ENCODE measurements at places on chromosomes 11 and 22.

- DNase-seq: no peak
Measured at GRCh38 chr11:10497371-10498021, 42.4 kb downstream of the AMPD3 start.

DNA sequence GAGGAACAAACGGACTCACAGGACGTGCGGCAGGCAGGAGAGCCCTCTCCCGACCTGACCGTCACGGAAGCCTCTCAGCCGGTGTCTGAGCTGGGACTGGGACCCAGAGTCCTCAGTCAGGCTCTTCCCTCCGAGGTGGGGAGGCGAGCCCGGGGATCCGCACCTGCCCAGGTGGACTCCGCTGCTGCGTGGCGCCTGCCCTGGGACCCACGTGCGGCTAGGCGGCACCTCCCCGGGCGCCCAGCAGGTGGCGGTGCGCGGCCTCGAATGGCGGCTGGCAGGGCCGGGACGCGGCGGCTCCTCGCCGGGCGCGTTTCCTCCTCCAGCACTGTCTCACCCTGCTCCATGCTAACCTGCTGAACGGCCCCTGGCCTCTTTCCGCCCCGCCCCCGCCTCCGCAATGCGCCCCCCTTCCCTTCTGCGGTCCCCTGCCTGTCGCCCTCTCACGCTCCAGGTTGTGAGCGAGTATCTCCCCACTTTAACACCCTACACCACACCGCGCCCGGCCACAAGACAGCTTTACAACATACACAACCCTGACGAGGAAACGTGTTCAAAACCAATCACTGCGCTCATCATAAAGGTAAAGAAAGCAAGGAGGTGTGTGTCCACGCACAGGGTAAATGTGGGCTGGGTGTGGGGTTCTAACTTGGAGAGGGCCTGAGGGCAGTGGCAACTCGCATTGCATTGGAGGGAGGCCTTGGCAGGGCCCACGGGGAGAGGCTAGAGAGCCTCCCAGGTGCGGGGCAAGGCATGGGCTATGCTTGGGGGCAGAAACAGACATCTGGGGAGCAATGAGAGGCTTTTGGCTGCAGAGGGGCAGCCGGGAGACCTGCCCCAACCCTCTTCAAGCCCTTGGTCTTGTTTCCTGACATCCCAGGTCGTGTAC lies 25.9 kb upstream of the ATXN10 start:
- peak; percentile 20 for DNase-seq

GRCh38 chr11:63838150-63838677 lies 696 bp upstream of the MARK2 start:
- no peak for DNase-seq

GRCh38 chr11:37407461-37407860 lies 809.4 kb upstream of the RAG2 start:
- DNase-seq: no peak

DNA sequence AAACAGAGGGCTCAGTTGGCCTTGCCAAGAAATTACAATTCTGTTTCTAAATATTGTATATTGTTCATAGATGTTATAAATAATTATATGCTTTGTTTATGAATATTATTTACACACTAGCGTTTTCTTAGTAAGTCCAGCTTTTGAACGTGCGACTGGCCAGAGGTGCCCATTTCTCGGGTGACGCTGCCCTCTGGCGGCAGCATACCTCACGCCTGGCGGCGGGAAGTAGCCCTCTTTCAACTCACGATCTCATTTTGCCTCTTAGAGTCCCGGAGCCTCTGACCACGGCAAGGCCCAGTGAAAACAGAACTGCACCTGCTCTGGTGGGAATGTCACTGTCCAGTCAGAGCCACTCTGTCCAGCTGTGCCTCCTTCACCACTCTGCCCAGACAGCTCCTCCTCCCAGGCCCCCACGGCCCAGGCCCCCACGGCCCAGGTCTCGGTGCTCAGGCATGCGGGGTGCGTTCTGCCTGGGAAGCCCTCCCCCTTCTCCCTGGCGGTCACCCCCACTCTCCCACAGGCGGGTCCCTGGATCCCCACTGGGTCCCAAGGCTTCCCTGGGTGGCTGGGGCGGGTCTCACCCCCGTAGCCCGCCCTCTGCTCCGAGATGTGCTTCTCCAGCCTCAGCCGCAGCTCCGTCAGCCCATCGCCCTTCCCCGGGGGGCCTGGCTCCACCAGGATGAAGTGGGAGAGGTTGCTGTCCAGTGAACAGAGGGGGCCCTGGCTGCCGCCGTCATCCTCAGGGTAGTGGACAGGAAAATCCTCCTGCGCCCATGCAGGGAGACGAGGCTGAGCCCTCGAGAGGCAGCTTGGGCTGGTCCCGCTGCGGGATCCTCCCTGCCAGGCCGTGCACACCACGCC lies 19.3 kb downstream of the TSSC4 start:
- DNase-seq: peak; percentile 66

- DNase-seq: no peak
Measured at GRCh38 chr11:45848654-45849081, 1.4 kb downstream of the CRY2 start.

DNA sequence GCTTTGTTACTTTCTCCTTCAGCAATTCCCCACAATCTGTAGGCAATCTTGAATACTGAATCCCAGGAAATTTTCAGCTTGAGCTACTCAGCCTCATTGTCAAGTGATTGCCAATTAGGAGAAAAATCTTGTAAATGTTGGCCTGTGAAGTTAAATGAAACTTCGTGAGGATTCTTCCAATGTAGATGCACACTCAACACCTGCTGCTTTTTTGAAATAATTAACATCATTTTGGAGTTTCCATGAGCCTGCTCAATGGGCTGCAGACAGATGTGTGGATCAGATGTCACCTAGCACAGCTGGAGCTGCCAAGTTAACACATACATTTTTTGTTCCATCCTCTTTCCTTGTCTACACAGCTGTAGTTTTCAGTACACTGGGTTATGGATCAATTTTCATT lies 645.6 kb upstream of the LUZP2 start:
- no peak for DNase-seq

DNA sequence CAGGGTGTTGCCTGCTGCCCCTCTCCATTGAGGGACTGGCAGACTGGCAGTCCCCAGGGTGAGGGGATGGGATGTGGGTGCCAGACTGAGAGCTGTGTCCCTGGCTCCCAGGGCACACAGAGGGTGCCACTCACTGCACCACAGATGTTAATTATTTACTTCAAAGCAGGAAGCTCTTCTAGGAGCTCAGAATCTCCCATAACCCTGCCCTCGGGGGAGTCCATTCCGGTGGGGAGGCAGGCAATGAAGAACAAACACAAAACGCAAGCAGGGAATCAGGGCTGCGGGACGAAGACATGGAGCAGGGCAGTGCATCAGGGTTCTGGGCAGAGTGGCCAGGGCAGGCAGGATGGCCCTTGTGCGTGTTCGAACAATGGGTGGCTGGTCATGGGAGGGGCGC lies 24.4 kb upstream of the FLRT1 start:
- no peak for DNase-seq

GRCh38 chr11:11000579-11001283 lies 142.9 kb upstream of the ZBED5 start:
- no peak for DNase-seq

DNA sequence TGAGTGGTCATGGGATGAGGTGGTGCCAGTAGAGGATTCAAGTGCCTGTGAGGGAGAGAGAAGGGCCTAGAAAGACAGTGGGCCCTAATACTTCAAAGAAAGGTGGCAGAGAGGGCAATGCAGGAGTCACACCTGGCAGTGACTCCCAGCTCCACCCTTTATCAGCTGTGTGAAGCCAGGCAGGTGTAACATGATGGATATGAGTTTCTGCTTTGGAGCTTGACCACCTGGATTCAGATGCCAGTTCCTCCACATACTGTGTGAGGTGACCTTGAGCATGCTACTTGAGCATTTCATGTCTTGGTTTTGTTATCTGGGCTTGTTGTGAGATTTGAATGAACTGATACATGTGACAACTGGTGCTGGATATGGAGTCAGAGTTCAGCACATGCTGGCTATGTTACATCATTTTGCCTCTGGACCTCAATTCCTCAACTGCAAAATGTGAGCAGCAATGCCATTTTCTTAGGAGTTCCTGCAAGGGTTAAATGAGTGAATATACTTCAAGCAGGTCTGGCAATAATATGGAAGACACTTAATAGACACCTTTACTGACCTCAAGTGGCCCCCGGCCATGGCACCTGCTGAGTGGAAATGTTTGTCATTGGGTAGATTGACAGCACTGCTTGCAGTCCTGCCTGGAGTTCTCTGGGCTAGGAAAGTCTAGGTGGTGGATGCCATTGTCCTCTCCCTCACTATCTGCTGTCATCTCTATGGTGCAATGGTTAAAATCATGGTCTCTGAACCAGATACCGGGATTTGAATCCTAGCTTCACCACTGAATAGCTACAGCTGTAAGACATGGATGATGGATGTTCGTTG lies 83.3 kb downstream of the MICAL2 start:
- DNase-seq: no peak

- DNase-seq: no peak
Measured at GRCh38 chr11:8615291-8616032, 21.4 kb upstream of the STK33 start.

DNA sequence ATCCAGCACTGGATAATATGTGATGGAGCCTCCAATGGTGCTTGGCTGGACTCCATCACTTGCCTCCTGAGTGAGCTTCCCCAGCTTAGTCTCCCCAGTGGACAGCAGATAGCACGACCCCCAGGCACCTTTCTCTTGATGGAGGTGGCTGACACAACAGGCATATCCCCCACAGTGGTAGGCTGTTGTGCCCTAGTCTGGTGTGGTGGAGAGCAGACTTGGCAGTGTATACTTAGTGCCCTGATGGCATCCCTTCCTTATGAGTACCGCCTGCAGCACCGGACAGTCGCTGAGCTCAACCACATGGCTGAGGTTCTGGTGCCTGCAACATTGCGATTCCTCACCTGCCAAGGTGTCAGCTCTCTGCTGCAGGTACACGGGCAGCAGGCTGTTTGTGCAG lies 50.1 kb downstream of the DNHD1 start:
- DNase-seq: no peak

- no peak for DNase-seq
Measured at GRCh38 chr11:11265320-11265719, 87.7 kb downstream of the CSNK2A3 start.

DNA sequence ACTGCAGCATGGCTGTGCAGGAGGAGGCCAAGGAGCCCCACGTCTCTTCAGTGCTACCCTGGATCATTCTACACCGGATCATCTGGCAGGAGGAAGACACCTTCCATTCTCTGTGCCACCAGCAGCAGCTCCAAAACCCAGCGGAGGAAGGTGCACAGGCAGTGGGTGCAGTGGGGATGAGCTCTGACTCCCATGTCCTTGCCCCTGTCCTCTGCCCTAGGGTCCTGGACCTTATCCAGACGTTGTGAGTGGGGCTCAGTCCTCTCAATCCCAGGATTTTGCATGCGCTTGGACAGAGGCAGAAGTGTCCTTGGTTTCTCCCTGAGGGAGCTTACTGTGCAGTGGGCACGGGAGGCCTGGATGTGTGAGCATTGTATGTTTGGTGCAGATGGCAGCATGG lies 61.3 kb downstream of the CABIN1 start:
- no peak for DNase-seq

DNA sequence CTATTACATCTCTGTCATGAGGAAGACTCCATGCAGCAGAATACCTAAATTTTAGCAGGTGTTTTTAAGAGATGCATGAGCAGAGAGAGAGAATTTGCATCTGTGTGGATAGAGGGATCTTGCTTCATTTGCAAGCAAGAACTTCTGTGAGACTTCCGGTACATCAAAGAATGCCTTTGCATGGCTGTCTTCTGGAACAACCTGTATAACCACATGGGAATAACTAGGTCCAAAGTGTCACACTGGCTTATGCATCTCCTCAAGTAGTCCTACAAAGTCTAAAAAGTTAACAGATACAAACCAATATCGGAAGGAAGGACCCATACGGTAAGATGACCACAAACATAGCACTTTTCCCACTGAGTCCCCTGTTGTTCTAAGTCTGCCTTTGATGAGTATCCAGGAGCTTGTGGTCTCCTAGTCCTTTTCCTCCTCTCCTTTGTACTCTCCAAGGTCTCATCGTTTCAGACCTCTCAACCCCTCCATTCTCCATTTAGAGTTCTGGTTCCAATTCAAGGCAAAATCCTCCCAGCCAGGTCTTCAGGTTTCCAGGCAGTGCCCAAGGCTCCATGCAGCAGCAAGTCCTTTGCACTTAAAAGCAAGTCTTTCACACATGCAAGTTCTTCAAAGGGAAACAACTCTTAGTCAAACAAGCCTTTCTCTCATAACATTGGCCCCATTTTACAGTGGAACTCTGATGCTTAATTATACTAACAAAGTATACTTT lies 581.7 kb upstream of the ARHGAP42 start:
- DNase-seq: no peak

GRCh38 chr11:70409437-70409836 lies 11.1 kb downstream of the CTTN start:
- no peak for DNase-seq

DNA sequence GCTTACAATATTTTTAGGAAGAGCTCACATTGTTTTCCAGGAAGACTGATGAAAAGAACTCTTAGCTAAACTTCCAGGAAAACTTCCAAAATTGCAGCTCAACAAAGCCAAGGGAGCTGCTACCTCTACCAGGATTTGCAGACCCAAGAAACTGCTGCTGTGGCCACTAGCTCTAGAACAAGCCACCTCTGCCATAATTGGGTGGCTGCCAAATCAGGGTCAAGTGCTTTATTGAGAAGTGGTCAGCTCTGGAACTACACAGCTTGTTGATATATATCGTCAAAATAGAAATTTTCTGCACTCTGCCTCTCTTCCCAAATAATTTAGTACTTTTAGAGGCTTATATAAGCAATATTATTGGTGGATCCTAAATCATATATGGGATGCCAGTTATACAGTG lies 371.8 kb upstream of the CHORDC1 start:
- DNase-seq: no peak

GRCh38 chr11:70826541-70827335 lies 425.6 kb downstream of the SHANK2 start:
- no peak for DNase-seq

- DNase-seq: no peak
Measured at GRCh38 chr22:46077669-46078099, 72.6 kb upstream of the PPARA start.

DNA sequence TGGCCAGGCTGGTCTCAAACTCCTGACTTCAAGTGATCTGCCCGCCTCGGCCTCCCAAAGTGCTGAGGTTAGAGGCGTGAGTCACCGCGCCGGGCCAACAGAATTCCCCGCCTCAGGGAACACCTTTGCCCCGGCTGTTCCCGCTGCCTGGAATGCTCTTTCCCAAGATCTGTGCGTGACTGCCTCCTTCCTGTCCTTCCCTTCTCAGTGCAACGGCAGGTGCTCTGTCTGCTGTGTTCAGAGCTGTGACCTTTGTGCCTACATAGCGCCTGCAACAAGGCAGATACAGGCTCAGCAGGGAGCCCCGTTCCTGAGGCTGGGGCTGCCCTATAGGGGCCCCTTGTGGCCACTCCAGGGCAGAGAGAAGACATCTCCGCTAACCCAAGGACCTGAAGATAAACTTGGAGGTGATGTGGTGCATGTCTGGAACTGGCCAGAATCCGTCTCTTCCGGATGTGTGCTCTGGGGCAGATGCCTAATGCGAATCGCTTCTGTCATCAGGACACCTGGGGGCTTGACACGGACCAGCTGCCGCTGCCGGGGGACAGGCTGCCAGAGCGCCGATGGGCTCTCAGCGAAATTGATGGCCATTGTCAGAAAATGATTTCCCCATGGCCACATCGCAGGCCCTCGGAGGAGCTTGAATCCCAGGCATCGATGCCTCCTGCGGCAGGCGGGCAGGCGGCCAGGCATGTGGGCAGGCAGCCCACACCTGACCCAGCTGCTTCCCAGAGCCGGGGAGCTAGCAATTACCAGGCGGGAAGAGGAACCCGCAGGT lies 43.5 kb upstream of the TCF20 start:
- peak; percentile 66 for DNase-seq
